CD8-positive, alpha-beta memory T cell (primary cell): ENCODE measurements at places on chromosomes 16 and 17. TPM values are rescaled to one million over a fixed set of nuclear protein-coding genes. Genes with fewer than 3 reads are reported as not detected.

The NPIPB9 gene
- 2.8 TPM for total RNA-seq

The DLX3 gene
- 0.15 TPM for total RNA-seq

DNA sequence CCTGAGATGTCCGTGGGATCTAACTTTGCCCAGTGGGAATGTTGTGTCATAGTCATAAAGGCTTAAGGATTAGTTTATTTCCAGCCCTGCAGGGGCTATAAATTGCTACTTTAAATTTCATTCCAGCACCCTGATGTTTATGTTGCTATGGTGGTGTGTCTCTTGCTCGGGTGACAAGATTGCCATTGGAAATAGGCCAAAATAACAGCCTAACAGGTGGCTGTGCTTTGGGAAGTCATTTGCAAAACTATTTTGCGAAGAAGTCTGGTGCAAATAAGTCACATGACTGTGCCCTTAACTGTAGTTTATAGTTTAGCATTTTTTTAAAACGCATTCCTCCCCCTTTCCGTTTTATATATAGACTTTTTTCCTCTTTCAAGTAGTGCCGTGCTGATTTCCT lies 23.1 kb downstream of the PITPNC1 start:
- DNase-seq, result no peak

DNA sequence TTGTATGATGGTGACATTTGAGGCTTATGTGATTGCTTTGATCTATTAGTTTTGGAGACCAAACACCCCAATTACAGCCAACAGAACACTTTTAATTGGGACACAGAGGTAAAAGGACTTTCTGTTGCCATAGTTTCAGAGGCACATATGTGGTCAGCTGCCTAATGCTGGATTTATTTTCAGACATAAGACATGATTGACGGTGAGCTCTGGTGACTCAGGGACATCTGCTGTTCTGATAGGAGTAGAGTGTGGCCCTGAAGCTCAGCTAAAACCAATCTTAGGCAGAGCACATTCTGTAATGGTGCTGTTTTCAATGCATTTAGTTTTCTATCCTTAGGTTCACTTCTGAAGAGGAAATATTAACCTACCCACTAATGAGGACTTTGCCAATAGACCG lies 247.1 kb downstream of the UTP18 start:
- DNase-seq, result no peak

The PRDM7 gene
- total RNA-seq, result not detected

DNA sequence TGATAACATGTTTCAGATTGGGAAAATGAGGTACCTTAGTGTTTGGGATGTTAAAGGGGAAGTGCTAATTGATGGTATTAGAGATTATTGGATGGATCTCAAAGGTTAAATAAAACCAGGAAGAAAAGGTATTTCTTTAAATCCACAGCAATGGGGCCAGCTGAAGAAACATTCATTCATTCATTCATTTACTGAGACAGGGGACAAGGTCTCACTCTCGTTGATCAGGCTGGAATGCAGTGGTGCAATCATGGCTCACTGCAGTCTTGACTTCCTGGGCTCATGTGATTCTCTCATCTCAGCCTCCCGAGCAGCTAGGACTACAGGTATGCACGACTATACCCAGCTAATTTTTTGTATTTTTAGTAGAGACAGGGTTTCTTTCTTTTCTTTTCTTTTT lies 19.8 kb downstream of the EARS2 start:
- no peak for DNase-seq

The ZNF18 gene
- 5.7 TPM for total RNA-seq

GRCh38 chr17:45077643-45078042 lies 16.5 kb downstream of the NMT1 start:
- no peak for DNase-seq
